Right ventricle myocardium inferior (tissue), 1 donor: ENCODE measurements at places on chromosomes 5 and 9. TPM values are rescaled to one million over a fixed set of nuclear protein-coding genes. Genes with fewer than 3 reads are reported as not detected.

DNA sequence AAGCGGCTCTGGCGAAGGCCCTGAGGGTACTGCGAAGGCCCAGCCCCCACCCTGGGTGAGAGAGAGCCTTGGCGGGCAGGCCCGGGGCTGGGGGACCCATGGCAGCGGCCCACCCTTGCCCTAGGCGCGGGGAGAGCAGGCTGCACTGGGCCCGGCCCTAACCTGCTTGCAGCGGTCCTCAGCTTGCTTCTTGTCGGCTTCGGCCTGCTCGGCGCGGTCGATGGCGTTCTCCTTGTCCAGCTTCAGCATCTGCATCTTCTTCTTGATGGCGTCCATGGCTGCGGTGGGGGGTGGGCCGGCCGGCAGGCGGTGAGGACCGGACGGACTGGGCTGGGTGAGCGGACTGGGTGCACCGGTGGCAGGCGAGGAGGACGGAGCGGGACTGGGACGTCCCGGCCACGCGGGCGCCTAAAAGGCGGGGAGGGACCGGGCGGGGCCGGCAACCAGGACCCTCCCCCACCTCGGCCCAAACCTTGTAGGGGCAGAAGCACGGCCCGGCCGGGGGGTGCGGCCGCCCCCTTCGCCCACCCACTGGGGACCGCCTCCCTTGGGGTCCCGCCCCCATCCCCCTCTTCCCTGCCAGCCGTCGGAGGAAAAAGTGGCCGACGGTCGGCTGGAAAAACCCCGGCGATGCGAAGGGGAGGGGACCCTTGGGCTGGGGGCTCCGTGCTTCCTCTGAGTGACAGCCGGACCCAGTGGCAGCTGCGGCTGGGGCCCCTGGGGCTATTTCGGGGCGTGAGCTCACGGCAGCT, at the start of gene TPM2:
TPM2 (minus strand) TSS at position 384 of the 752 bp plus-strand sequence; CDS start at position 276, 108 bp downstream.
- DNase-seq, result peak; percentile 78

- DNase-seq, result no peak
Observed at GRCh38 chr5:61617039-61617438, 285.0 kb downstream of the ZSWIM6 start.

GRCh38 chr5:149294872-149295829, 23.5 kb downstream of the AFAP1L1 start:
- DNase-seq, result no peak

DNA sequence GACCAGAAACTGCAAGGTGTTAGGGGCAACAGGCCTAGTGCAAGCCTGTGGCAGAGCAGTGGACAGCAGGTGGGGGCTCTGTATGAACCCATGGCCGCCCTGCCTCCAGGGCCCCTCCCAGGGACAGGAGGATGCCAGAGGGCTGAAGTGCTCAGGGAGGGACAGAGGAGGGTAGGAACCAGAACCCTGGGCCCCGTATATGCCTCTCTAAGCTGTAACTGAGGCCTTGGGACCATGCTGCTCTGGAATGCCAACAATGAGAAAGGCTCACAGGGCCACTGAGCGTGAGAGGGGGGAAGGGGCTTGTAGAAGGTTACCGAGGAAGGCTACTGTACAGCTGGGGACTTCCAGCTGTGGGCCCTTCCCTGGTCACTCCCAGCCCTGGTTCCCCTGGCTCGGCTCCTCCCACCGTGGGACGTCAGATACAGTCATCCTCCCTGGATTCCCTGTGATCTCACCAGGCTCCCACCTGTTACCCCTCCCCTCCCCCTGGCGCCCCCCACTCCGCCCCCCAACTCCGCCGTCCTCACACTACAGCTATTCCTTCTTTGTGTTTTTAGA, 21.1 kb downstream of the AQP7 start:
- DNase-seq, result no peak

DIPK1B gene
- total RNA-seq, result 16.4 TPM

ITGA1 gene
- total RNA-seq, result 29.9 TPM
